ENCODE measurements at places on chromosomes 5 and 9. TPM values are rescaled to one million over a fixed set of nuclear protein-coding genes. Genes with fewer than 3 reads are reported as not detected.
A peak's percentile ranks its signal among the peaks of the same experiment; 100 is the strongest.

DNA sequence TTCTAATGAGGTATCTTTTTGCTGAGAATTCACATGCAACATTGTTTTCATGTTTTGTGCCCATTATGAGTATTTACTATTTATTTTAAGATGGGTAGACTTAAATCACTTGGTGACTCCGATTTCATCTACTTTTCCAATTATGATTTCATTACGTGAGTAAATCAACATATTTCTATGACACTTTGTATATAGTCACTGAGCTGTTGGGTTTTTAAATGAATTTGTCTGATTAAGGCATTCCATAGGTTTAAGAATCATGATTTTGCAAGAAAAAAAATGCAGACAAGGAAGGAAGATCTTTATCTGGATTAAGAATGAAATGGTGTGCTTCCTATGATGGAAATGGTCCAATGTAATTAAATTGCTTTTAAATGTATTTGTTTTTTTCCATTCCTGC lies 661.9 kb downstream of the ANXA1 start:
- DNase-seq, result no peak

GRCh38 chr9:89755821-89756220 lies 151.0 kb downstream of the GADD45G start:
- no peak for DNase-seq

The HRH2 gene
- 60.1 TPM for total RNA-seq

The MAMDC2 gene
- total RNA-seq, result 3.6 TPM

- DNase-seq, result no peak
Measured at GRCh38 chr9:126606483-126606870, 7.3 kb upstream of the LMX1B start.

DNA sequence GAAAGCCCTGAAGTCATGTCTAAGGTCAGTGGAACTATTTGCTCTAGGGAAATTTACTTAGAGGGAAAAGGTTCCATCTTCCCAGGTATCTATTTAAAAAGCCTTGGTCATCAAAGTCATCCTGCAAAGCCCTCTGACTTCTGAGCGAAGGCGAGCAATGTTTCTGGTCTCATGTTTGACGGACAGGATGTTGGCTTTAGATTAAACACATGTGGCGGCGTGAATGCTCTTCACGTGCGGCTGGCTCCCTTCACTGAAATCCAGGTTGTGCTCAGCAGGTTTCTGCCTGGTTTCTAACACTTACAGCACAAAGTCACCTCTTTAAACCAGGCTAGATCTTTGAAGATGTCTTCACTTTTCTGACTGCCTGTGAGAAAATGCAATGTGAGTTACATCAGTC lies 5.7 kb upstream of the ZBTB34 start:
- no peak for DNase-seq

DNA sequence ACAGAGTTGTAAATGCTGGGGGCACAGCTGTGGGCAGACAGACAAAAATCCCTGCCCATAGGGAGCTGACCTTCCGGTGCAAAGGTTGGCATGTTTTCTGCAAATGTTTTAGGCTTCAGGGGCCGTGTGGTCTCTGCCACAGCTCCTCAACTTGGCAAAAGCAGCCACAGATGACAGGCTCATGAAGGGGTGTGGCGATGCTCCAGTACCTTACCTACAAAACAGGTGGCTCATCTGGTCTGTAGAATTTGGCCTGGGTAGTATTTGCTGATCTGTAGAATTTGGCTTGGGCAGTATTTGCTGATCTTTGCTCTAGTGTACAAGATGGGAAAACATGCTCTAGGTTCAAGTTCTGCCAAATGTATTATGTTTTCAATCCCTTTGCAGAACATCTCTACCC lies 283.9 kb downstream of the GADD45G start:
- DNase-seq, result peak; percentile 51

DNA sequence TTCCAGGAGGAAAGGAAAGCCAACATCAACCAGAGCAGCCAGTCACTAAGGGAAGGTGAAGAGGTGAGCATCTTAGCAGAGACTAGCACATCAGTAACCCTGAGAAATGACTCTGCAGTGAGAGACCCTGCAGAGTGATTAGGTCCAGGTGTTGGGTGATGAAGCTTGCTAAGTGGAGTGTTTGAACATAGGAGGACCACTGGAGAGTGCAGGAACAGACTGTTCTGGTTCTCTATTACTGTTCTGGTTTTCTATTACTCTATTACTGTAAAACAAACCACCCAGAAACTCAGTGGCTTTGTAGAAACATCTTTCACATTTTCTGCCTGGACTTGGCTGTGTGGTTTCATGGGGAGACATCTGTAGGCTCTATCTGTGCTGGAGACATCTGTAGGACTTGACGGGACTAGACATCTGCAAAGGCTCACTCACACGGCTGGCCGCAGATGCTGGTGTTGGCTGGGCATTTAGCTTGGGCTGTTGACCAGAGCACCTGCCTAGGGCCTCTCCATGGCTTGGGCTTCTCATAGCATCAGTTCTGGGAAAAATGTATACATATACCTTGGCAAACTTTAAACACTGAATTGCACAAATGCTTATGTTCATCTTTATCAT lies 33.4 kb upstream of the SPATA31E1 start:
- DNase-seq, result no peak

GRCh38 chr5:147240266-147240985 lies 5.6 kb downstream of the STK32A start:
- DNase-seq, result no peak

DNA sequence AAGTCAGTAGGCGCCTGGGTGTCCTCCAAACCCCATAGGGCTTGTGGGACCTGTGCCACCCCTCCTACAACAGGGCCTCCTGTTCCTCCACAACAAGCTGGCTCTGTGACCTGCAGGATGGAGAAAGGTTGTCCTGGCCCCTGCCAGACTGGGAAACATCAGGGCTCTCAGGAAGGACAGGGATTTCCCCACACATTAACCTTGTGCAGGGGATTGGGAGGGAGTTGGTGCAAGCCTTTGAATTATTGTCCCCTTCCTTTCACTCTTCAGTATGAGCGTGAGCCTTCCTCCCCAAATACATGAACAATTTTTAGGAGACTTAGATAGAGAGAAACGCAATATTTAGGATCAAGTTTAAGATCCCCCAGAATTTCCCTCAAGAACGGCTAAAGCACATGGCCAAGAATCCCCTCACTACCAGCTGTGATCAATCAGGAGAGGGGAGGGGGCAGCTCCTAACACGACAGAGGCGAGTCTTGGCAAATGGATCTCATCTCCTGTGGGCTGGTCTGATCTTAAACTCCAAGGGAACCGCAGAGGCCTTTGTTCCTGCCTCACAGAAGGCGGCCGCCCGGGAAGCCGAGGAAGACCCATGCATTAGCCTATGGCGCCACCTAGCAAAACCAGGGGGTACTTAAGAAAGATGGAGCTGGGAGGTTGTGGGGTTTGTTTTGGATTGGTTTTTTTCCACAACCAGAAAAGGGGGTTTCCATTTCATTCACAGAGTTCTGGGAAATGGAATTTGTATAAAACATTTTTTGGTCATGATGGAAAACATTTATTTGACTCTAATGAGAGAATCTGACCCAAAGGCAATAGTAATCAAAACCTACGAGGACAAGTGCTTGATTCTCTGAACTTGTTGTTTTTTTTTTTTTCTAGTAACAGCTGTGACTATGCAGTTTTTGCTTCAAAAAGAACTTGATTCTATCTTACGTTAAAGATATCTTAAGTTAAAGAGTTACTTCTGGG lies 36.1 kb upstream of the OSMR start:
- DNase-seq, result peak; percentile 84

The ZNF366 gene
- total RNA-seq, result 3.7 TPM

- no peak for DNase-seq
Measured at GRCh38 chr9:122546196-122546595, 6.7 kb upstream of the OR1N2 start.

- no peak for DNase-seq
Measured at GRCh38 chr9:34334337-34334824, 5.0 kb downstream of the NUDT2 start.

GRCh38 chr5:82296929-82297328 lies 18.8 kb upstream of the RPS23 start:
- no peak for DNase-seq

Measured in cardiac septum (tissue), 1 donor.